ENCODE measurements at places on chromosomes 3 and 15. TPM values are rescaled to one million over a fixed set of nuclear protein-coding genes. Genes with fewer than 3 reads are reported as not detected.

GRCh38 chr3:81920816-81921215 is 159.4 kb upstream of the GBE1 start:
- no peak overlapping the region for H3K4me3 ChIP-seq
- DNase-seq: no peak
- no peaks in the 10 kb centered on the region for H3K4me1 ChIP-seq
- H3K27ac ChIP-seq: no peak overlapping the region
- no peaks in the 10 kb centered on the region for H3K36me3 ChIP-seq

- H3K27ac ChIP-seq: peak overlapping the region; percentile 96
- H3K27me3 ChIP-seq: no peaks in the 10 kb centered on the region
- no peak for DNase-seq
- H3K4me3 ChIP-seq: peak overlapping the region; percentile 100
- H3K36me3 ChIP-seq: no peaks in the 10 kb centered on the region
Observed at GRCh38 chr3:172038798-172039435, 461 bp upstream of the FNDC3B start.

DNA sequence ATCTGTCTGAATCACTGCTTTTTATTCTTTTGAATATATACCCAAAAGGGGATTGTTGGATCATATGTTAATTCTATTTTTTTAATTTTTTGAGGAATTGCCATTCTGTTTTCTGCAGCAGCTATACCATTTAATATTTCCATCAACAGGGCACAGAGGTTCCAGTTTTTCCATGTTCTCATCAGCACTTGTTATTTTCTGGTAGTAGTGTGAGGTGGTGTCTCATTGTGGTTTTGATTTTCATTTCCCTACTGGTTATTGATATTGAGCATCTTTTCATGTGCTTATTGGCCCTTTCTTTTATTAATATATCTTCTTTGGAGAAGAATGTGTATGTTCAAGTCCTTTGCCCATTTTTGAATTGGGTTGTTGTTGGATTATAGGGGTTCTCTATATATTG is 68.1 kb downstream of the PDE8A start:
- DNase-seq: no peak
- H3K4me1 ChIP-seq: peaks cover 34% of the 10 kb centered on the region
- no peaks in the 10 kb centered on the region for H3K27me3 ChIP-seq
- no peaks in the 10 kb centered on the region for H3K36me3 ChIP-seq
- no peak overlapping the region for H3K27ac ChIP-seq
- no peak overlapping the region for H3K4me3 ChIP-seq

GRCh38 chr3:6578526-6578925 is 282.4 kb upstream of the GRM7 start:
- H3K4me1 ChIP-seq: no peaks in the 10 kb centered on the region
- H3K27me3 ChIP-seq: no peaks in the 10 kb centered on the region
- H3K27ac ChIP-seq: no peak overlapping the region

Gene GRAMD2A
- polyA plus RNA-seq: 0.08 TPM
